ENCODE measurements at places on chromosomes 4 and X. TPM values are rescaled to one million over a fixed set of nuclear protein-coding genes. Genes with fewer than 3 reads are reported as not detected.

- DNase-seq, result no peak
Observed at GRCh38 chr4:100795581-100795980, 277.8 kb upstream of the EMCN start.

GRCh38 chr4:162101337-162101736 is 62.5 kb downstream of the FSTL5 start:
- no peak for DNase-seq

DNA sequence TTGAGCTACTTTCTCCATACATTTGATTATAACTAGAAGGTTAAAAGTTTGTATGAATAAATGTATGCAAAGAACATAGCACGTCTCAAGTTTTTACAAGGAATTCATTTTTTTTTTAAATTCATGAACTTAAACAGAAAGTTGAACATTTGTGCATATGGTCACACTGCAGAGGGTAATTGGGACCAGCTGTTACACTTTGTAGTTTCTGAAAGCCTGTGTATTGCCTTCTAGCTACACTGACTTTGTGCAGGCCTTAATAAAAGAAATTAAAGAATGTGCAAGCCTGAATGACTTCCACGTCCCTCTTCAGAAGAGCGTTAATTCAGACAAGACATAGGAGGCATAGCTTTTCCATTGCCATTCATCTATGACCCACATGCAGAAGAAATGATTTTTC is 153.1 kb upstream of the PCDH18 start:
- DNase-seq, result no peak

DNA sequence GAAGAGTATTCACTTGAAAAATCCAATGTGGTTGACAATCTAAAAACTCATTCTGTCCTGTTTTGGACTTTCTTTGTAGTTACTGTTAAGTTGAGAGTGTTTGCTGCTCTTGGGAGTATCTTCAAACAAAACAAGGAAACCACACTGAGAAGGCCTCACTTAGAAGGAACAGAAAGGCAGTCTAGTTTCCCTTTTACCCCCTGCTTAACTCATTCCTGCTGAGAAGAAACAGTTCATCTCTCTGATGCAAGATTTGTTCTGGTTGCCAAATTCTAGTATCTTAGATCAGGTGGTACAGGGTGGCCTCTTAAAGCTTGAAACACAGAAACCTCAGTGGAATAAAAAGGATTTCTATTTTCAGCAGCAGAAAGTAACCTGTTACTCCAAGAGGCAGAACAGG is 41.4 kb downstream of the GUCY2F start:
- no peak for DNase-seq

- DNase-seq, result no peak
Observed at GRCh38 chr4:62208921-62209320, 1008.8 kb downstream of the ADGRL3 start.

GRCh38 chrX:113399506-113400192 is 559.0 kb upstream of the AMOT start:
- no peak for DNase-seq

GRCh38 chrX:69152417-69152841 is 12.8 kb downstream of the PJA1 start:
- peak; percentile 44 for DNase-seq

GLRA3 gene
- total RNA-seq, result not detected

PRSS12 gene
- total RNA-seq, result 15.3 TPM

Measured in osteocyte (in vitro differentiated cells).